ENCODE measurements at places on chromosomes 16 and 17.

DNA sequence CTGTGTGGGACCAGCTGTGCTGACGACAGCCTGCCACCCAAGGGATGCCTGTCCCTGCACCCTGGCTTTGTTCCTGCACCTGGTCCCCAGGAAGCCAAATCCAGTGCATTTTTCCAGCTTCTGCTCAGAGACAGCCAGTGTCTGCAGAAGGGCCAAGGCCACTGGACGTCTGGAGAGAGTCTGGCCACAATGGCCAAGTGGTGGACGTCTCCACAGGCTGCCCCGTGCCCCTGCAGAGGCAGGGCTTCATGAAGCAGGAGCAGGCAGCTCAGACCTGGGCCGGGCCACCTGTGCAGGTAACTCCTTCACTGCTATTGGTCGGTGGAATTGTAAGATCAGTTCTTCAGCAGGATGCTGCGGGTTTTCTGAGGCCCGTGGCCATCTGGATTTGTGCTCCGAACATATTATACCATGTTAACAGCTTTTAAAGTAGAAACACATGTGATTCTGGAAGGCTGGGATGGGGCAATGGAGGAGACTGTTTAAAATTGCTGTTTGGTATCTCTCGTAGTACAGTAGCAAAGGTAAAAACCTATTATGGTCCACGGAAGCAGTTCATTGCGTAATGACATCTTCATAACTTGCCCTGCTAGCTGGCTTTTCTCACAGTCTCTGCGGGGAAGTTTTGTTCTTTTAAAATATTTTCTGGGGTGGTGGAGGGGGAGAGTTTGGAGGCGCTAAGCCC lies 185.3 kb downstream of the CCDC182 start:
- no peak for DNase-seq

DNA sequence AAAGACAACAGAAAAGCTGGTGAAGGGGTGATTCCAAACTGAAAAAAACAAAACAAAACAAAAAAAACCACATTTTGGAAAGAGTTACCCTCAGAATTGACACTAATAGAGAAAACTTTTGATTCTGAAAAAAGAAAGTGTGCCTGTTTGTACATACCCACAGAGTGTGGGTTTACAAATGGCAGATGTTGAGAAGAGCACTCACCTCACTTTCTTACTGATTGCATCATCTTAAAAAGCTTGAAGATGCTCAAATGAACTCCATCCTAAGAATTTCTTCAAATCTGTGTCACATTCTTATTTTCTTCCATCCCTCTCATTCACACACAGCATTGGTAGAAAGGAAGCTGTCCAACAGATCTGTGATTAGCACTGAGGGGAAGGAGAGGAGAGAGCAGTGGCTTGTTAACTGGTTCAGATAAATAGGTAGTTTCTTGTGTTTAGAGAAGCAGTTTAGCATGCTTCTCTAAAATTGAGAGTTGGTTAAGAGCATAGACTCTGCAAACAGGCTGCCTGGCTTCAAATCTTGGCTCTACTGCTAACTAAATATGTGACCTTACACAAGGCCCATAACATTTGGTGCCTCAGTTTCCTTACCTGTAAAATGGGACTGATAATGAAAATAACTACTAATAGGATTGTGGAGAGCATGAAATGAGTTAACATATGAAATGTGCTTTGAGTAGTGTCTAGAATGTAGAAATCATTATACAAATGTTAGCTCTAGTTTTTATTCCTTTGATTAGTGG lies 6.9 kb downstream of the GNAO1 start:
- no peak for DNase-seq

DNA sequence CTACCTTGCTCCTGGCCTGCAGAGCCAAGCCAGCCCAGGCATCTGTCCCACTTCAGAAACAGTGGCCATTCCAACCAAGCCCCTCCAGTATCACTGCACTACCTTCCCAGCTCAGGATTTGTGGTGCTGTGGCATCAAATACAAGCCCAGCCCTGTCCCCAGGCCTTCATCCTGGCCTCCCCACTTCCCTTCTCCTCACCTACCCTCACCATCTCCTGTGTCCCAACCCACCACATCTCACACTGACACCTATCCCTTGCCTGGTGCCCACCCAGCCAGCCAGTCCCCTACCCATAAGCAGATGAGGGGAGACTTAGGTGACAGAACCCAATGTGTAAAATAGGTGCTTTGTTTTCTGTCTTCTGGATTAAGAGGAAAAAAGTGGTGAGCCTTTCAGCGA lies 66.0 kb upstream of the CDH5 start:
- no peak for DNase-seq

DNA sequence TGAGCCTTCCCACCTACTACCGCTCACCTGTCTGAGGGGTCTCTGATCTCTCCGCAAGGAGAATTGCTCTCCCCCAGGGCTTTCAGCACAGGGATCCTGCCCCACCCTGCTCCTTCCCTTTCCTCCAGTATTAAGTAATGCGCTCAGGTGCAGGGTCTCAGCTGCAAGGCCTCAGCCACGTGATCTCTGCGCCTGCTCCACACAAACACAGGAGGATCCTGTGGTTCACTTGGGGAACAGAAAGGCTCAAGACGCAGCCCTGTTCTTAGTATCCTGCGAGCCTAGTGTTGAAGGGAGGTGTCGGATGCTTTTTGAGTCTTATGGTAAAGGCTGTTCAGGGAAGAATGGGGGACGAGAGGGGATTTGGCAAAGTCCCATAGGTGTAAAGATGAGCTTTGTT lies 41.6 kb upstream of the GCSH start:
- no peak for DNase-seq

DNA sequence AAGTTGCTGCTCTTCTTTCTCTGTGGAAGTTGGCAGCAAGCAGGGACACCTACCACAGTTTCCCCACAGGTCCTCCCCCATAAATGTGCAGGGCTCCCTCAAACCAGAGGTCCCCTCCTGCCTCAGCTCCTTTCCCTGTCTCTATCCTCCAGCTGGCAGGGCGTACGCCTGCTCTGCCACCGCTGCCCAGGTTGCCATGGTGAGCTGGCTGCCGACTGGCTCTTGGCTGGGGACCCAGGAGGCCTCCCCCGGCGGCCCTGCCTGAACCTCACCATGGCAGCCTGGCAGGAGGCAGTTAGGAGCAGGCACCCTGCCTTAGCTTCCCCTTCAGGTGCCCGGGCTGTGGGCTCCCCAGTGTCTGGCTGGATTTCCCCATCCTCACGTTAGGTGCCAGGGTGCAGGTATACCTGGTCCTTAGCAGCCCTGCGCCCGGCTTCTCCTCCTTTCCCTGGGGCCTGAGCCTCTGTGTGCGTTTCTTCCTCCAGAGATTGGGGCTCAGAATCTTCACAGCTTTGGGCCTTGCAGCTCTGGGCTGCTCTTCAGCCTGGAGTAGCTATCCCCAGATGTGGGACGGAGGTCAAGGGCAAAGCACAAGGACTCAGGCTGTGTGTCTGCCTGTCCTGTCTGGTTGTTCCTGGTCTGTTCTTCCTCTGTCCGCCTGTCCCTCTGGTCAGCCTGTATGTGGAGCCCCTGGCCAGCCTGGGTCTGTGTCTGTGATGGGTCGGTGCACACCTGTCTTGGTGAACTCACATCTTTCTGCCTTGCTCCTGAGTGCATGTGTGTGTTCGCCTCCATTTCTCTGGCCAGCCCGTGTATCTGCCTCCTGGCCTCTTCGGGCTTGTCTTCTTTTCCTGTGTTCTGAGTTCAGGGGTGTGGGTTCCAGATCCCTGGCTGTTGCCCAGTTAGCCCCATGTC lies 15.7 kb downstream of the GJD3 start:
- no peak for DNase-seq

DNA sequence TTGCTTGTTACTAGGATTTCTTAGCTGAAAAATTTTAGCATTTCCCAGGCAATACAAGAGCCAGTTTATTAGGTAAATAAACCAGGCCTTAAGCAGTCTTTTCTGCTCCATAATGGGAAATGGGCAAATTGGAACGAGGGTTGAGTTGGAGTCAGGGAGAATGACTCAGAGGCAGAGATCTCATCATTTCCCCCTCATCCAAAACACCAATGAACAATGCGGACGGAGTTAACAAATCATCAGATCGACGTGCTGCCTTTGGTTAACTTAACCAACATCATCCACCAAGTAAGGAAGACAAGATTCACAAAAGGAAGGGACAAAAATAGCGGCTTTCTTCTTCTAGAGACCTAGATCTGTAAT lies 243.5 kb downstream of the STX8 start:
- DNase-seq: no peak

DNA sequence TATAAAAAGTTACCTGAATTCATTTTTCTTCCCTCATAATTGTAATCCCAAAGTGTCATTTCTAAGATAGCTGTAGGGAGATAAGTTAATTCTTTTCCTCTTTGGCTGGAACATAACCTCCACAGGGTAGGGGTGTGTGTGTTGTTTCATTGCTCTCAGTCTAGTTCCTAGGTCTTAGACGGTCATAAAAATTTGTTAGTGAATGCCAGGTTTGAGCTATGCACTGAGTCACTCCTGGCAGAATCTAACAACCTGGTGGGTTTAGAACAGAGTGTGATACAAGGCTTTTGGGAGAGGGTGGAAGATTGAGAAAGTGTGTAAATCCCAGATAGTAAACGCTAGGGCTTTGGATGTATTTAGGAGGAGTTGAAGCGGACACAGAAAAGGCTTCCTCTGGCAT lies 894 bp upstream of the PHKG2 start:
- peak; percentile 27 for DNase-seq

DNA sequence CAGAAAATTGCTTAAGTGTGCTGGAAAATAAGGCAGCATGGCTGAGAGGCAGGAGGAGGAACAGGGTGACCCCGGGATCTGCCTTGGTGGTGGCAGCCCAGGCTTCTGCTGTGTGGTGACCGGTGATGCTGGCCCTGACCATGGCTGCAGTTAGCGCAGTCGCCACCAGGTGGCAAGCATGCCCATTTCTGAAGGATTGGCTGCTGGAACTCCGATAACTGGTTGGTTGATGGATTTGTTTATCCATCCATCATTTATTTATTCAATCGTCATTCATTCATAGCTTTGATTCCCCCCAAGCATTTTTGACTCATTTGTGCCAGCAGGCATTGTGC lies 29.1 kb upstream of the ITGA3 start:
- peak; percentile 52 for DNase-seq

- DNase-seq: no peak
These were observed 11.0 kb upstream of the SPOP start for GRCh38 chr17:49688848-49689247.

DNA sequence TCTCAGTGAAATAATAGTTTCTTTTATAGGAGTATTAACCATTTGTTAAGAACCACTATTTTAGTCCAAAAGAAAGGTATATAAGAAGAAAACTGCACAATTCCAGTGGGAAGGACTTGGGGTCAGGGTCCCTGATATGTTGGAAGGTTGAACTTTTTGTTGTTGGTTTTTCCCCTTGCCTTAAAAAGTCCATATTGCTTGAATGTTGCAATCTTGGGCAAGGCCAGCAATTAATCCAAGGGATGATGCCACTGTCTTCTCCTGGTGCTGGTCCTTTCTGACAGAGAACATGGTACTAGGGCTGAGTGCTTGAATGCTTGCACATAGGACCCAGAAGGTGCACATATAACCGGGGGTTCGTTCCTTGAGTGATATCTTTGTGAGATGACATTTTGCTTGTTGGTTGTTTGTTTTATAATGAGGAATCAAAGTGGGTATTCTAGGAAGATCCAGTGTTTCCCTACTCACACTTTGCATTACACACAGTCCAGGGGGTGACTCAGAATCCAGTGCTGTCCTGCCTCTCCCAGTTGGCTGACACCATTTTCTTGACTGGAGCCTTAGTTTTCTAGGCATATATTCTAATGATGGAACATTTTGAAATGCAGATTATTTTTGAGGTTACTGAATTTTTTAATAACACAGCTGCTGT lies 54.9 kb downstream of the SIAH1 start:
- DNase-seq: no peak

DNA sequence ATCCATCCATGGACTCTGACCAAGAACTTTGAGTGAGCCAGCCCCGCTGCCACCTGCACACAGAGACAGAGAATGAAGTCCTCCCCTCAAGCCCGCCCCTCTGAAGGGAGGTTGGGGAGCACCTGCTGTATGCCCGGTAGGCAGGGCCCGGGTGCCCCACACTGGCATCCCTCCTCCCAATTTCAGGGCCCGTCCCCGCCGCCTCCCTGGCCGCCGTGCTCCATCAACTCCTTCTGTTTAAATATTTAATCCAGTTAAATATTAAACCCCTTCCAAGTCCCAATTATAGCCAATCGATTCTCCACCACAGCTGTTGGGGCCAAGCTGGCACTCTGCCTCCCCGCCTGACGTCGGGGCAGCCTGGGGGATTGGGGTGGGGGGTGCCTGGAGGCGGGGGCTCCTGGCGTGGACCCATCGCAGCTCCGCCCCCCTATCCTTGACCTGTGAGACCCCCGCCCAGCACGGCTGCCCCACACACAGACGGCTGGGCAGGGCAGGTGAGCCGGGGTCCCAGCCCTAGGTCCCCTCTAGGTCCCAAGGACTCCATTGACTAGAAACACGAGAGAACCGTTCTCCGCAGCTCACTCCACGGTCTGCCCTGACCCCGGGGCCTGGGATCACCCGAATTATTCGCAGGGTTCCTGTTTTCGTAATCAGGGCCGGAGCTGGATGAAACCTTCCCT lies 18.0 kb upstream of the CACNA1H start:
- no peak for DNase-seq

DNA sequence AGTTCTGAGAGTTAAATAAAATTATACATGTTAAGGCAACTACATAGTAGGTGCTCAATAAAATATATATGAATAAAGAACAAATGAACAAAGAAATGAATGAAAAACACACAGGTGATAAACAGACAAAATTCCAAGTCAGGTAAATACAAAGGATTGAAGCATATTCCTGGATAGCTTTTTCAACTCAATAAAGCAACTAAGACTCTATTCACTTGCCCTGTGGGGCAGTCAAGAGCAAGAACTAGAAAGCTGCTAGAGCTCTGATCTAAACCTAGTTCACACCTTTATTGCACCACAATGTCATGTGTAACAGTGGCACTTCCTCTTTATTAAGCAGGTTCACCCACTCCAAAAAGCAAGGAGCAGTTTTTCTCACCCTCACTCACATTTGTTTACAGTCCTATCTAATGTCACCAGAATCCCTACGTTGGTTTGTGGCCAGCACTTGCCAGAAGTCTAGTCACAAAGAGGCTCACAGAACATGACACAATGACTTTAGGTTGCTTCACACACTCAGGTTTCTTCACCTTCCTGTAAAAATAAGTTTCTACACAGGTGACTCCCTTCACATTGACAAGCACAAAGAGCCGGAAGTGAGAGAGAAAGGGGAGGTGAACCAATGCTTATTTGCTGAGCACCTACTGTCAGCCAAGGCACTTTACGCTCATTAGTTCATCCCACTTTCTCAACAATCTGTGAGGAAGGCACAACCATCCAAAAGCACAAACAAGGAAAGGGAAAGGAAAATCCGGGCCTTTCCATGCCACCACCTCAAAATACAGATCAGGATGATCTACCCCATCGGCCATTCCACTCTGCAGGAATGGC lies 70.8 kb downstream of the XPO6 start:
- DNase-seq: no peak

GRCh38 chr17:14833201-14833785 lies 431.8 kb downstream of the PMP22 start:
- peak; percentile 29 for DNase-seq

GRCh38 chr17:27338536-27338985 lies 44.6 kb downstream of the WSB1 start:
- no peak for DNase-seq

- DNase-seq: no peak
These were observed at the start of gene ZBTB4 for GRCh38 chr17:7479213-7480088. ZBTB4 (minus strand) TSS chr17:7479631; CDS start chr17:7466801, 12,830 bp downstream.

- no peak for DNase-seq
These were observed 396.1 kb downstream of the SOX9 start for GRCh38 chr17:72516772-72517399.
